Stimulated activated CD4-positive, alpha-beta T cell treated with anti-CD3 and anti-CD28 coated beads, Interleukin-1b, Interleukin-23, amount 100 ng/mL, for 4 hours (primary cell): ENCODE measurements at places on chromosomes 6 and 20.
A peak's percentile ranks its signal among the peaks of the same experiment; 100 is the strongest.

DNA sequence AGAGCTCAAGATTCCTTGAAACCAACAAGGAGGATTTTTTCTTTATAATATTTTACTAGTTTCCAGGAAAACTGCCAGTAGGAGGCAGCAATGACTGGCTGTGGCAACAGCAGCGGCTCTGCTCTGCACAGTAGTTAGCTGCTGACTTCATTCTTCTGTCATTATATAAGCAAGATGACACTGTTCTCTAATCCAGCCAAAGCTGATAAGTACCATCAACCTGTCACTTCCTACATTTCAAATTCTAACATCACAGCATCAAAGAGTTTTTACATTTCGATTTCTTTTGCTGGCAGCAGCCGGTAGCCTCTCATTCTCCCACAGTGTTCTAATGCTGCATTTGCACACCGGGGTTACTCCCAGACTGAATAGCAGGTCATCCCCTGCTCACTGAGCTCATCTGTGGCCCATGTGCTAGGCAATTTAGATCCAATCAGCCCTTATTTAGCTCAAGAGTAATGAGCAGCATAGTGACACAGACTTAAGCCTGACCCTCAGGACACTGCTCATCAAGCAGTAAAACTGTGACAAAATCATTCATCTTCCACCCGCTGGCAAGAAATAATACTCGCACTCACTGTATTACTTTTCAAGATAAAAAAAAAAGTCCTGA lies 67.8 kb downstream of the MMS22L start:
- no peak for DNase-seq

- no peak for DNase-seq
These were observed 24.7 kb upstream of the BAG2 start for GRCh38 chr6:57147401-57147800.

DNA sequence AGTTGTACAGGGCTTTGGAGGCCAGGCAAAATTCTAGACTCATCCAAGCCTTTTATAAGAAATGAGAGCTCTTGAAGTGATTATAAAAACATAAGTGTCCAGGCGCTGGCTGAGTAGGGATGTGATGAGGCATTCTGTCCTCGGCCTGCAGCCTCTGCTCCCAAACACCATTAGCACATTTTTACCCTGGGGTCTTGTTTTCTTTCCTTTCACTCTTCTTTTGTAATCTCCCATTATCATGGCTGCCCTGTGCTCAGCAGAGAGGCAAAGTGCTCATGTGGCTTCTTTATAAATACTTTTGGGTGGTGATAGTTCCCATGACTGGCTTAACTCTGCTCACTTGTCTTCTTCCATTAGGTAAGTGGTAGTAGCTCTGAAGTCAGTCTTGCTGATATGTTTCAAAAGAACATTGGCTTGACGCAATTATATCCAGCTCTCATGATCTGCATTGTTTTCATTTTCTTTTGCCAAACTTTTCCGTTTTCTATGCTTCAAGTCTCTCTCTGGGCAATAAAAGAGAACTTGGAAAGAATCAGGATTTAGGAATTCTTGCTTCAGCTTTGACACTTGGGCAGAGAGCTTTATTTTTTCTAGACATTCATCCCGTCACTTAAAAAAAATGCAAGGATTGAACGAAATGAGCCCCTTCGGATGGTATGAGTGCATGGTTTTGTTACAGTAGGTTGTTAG lies 61.1 kb downstream of the CAP2 start:
- no peak for DNase-seq

DNA sequence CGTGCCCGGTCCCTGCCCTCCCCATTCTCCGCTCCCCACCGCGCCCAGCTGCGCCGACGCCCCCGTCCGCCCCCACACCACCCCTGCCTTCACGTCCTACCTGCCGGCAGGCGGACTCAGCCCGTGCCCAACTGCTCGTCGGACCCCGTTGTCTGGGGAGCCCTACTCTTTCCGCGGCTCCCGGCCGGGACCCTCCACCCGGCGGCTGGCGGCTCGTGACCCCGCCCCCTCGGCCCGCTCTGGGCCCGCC lies at the start of gene SERAC1:
TSS of gene SERAC1 (minus strand) at position 223 of the 250 bp plus-strand sequence. CDS start 9,899 bp downstream, outside the sequence.
- no peak for DNase-seq

GRCh38 chr20:43513931-43514647 lies 6.6 kb downstream of the L3MBTL1 start:
- peak; percentile 79 for DNase-seq

GRCh38 chr20:29299811-29300578 lies 1957.5 kb upstream of the DEFB115 start:
- DNase-seq = no peak
